NCI-H1048 (cell line): ENCODE measurements at places on chromosomes 16 and 17.

DNA sequence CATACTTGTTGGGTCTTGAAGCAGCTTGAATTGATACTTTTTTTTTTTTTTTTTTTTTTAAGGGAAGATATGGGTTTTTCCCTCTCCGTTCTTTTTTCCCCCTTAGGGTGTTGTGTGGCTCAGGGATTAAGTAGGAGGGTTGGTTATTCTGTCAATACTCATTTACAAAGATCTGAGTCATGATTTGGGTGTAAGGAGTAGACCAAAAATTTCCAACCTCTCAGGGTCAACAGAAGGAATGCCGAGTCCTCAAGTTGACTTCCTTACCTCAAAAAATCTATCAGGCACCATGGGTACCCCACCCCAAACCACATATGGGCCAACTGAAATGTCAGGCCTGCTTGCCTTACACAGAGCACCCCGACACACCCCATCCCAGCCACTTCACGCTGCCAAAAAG, 230.5 kb downstream of the CCDC182 start:
- DNase-seq = no peak

GRCh38 chr17:58277802-58278595, 2.7 kb downstream of the MPO start:
- no peak for DNase-seq

GRCh38 chr17:73697872-73698271, 53.6 kb upstream of the SDK2 start:
- DNase-seq = no peak

GRCh38 chr17:81867991-81868673, 3.0 kb downstream of the ARHGDIA start:
- no peak for DNase-seq
